Right atrium auricular region (tissue), 2 donors: ENCODE measurements at places on chromosomes 11 and 22. TPM values are rescaled to one million over a fixed set of nuclear protein-coding genes. Genes with fewer than 3 reads are reported as not detected.

DNA sequence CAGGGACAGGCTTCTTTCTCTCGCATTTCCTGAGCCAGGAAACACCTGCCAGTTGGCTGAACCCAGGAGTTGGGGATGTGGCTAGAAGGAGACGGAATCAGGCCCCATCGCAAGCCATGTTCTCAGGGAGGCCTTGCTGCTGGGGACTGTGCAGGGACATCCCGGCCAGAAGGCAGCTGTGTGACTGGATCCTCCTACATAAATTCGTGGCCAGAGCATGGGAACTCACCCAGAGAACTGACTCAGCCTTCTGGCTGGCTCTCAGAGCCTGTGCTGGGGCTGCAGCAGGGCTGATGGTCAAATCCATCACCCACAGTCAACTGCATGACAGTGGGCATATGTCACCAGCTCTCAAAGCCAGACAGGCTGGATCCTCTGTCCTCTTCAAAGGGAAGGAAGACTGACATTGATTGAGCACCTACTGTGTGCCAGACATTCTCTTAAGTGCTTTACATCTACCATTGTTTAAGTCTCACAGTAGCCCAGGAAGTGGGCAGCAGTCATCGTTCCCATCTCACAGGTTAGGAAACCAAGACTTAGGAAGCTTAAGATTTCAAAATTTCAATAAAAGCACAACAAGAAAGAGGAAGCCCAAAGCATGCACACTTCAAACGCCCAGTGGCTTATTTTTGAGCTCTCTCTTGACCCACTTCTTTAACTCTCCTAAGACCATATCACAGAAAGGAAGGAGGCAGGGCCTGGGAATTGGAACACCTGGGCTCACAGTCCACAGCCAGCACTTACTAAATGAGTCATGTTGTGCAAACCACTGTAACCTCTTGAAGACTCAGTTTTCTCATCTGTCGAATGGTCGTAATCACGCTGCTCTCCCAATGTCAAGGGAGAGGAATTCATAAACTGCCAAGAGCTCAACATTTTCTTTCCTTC, 30.9 kb upstream of the CACNG2 start:
- DNase-seq, result no peak

DNA sequence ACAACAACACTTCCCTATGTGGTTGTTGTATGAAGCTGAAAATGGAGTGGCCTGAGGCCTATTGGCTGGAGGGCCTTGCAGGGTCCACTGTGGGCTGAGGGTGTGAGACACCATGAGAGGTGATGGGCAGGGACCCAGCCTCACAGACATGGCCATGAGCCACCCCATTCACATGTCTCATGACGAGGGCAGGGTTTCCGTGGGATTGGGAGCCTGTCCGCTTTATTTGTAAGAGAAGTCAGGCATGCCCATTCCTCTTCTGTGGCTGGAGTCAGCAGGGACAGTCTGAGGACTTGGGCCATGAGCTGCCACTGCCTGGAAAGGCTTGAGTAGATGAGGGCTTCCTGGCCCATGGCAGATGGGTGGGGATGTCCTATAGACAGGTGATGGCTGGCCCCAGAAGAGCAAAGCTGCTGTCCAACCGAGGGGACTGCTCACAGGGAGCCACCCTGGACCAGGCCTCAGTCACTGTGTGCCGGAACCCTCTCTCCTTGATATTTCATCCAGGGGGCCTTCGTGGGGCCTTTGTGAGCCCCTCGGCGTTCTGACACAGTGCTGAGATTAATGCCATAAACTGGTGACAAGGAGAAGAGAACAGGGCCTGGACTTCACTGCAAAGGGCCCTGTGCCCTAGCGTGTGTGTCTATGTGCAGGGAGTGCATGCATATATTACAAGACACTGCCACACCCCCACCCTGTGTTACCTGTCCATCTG, 971.9 kb downstream of the BRD1 start:
- no peak for DNase-seq

PLEKHA7 gene
- 18.8 TPM for total RNA-seq

OR52E6 gene
- not detected for total RNA-seq
